MG63 (cell line): ENCODE measurements at places on chromosomes 13 and 19.

- no peak for DNase-seq
These were observed 412.9 kb upstream of the SPRY2 start for GRCh38 chr13:80753866-80754265.

- DNase-seq, result no peak
These were observed 13.7 kb downstream of the ANKRD27 start for GRCh38 chr19:32661318-32661717.

- DNase-seq, result no peak
These were observed 8.1 kb upstream of the ERICH6B start for GRCh38 chr13:45623516-45624090.

GRCh38 chr13:105598529-105598928 is 936.9 kb downstream of the EFNB2 start:
- no peak for DNase-seq

- DNase-seq, result no peak
These were observed 410.9 kb upstream of the SPRY2 start for GRCh38 chr13:80751854-80752253.

DNA sequence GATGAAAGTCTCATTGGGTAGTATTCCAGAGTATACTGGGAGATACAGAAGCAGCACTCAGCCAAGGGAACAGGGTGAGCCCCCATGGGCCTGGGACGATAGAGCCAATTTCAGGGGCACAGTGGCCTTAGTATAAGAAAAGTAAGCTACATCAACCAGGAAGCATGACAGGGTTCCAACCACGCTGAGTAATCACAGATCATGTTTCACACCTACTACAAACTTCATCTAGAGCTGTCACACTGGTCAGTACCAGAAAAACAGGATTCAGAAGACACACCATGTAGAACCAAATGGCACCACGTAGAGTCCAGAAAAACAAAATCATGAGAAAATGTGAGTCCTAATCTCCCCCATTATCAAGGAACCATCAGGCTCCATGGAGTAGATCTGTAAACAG is 1292.4 kb upstream of the MIR17HG start:
- peak; percentile 2 for DNase-seq

- DNase-seq, result no peak
These were observed 81.4 kb upstream of the ZNF98 start for GRCh38 chr19:22503524-22503923.

GRCh38 chr13:29801102-29801501 is 49.3 kb downstream of the UBL3 start:
- DNase-seq, result no peak

DNA sequence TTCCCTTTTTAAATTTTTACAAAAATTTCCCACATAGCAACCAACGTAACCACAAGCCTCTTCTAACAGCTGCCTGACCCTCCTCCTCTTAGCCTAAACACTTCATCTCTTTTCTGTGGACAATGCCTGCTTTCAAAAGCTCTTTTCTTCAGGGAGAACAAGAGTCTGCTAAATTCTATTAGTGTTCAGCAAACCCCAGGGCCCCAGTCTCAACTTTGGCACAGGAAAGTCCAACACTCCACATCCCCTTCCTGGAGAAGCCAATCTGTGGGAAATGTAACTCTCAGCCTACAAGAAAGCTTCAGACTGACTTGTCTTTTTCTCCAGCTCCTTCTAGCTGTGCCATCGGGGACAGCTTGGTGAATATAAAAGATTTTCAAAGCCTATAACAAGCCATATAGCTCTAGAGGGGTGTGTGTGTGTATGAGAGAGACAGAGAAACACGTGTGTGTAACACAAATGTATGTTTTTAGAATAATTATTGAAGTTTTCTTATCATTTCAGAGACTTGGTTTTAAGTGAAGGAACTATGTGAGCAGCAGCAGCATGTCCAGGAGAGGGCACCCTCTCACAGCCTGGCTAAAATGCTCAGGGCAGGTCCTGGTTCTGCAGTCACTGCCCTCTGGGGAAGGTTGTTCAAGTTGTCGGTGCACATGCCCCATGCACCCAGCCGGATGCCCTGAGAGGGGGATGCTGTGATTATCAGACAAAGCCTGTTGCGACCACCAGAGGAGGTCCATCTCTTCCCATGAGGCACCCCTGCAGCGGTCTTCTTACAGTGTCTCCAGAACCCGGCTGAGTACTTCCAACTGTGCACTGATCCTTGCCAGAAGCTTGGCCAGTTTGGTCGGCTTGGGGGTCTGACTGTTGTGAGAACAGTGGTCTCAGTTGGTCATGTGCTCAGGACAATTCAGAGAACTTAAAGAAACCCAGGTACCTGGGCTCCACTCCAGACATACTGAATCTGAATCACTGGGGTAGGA is 34.4 kb downstream of the CCDC70 start:
- DNase-seq, result peak; percentile 42
